ENCODE measurements at places on chromosomes 3 and 15.

- no peak for DNase-seq
Measured at GRCh38 chr3:75218577-75218976, 445.6 kb upstream of the FRG2C start.

DNA sequence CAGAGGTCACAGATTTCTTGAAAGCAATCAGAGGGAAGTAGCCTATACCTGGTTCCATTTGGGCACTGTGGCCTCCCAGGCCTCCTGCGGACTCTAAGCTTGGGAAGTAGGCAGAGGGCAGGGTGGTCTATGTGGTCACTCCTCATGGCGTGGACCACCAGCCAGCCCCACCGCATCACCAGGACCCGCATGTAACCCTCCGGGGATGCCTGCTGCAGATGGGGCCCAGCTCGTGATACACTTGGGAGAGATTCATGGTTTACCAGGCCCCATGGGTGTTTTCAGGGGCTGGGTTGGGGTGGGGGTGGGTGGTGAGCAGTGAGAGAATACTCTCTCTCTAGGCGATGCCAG is 123.7 kb downstream of the ASB7 start:
- peak; percentile 56 for DNase-seq

- DNase-seq = no peak
Measured at GRCh38 chr3:52077925-52078324, 21.6 kb upstream of the DUSP7 start.

DNA sequence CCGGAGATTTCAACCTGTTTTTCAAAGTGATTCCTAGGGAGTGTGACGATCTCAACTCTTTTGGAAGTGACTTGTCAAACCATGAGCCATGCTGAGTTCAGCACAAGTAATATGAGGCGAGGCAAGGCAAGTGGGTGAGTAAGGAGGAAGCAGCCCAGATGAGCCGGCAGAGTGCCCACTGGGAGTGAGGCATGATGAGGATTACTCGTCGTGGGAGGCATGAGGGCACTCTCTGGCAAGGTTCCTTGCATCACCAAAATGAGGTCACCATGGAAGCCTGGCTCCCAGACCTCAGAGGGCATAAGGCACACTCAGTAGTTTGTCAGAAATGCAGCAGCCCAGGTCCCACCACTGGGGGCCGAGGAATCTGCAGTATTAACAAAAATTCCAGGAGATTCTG is 636.1 kb downstream of the MAGI1 start:
- DNase-seq = no peak

DNA sequence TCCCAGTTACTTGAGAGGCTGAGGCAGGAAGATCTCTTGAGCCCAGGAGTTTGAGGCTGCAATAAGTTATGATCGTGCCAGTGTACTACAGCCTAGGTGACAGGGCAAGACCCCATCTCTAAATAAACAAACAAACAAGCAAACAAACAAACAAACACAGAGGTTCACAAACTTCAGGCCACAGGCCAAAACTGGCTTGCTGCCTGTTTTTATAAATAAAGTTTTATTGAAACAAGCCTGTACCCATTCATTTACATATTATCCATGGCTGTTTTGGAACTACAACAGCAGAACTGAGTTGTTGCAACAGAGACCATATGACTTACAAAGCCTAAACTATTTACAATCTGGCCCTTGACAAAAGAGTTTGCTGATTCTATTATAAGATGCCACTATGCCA is 6.5 kb downstream of the DYNC1LI1 start:
- no peak for DNase-seq

DNA sequence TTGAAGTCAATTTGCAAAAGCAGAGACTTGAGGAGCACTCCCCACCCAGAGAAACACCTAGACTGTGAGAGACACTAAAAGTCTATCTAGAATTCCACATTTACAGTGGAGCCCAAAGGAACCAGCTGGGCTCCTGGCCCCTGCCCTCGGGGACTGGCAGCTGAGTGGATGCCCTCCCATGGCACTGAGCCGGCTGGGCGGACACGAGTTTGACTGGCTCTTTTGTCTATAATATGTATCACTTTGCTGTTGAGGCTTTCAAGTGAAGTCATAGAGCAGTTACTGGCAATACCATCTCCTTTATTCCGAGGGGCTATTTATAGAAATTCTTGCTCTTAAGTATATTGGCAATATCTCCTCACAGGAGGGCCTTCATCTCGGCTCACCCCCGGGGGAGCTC is 65.8 kb upstream of the TNFAIP8L3 start:
- no peak for DNase-seq

DNA sequence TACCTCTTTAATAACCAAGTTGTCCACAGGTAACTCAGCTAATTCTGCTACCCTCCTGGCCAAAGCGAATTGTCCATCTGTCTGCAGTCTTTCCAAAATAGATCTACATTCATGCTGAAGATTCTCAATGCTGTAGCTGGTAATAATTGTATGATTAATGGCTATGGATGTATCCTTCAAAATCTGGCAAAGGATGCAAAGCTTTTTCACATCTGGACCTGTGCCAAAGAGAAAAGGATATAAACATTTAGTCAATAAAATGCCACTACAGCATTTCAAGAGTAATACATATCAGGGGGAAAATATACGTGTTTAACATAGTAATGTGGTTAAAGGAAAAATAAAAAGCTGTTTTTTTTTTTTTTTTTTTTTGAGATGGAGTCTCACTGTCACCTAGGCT is 48.7 kb downstream of the EIF3J start:
- no peak for DNase-seq

DNA sequence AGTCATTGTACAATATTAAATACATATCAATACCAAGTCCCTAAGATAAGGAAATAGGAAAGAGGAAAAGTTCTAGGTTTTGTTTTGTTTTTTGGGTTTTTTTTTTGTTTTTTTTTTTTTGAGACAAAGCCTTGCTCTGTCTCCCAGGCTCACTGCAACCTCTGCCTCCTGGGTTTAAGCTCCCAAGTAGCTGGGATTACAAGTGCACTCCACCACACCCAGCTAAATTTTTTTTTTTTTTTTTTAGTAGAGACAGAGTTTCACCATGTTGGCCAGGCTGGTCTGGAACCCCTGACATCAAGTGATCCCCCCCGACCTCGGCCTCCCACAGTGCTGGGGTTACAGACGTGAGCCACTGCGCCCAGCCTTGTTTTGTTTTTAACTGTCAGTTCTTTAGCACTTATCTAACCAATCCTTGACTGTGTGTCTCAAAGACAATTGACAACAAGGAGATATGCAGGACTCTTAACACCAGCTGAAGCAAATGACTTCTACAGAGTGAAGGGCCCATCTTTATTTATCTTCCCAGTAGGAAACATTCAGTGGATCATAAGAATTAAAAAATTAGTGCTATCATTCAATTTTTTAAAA is 100.0 kb upstream of the RAP2B start:
- no peak for DNase-seq

- no peak for DNase-seq
Measured at GRCh38 chr3:195173657-195174056, 97.3 kb downstream of the XXYLT1 start.

DNA sequence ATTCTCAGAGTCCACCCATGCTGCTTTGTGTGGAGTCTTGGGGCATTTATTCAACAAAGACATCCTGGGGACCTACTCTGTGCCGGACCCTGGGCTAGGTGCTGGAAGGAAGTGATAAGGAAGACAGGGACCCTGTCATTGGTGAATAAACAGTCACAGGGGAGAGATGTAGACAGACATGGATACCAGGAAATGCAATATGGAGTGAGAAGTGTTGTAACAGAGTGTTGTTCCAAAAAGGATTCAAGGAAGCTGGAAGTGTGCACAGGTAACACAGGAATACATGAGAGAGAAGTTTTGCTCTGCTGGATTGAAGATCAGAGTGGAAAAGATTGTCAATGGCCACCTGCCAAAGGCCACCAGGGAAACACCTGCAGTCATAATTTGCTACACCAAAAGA is 89.0 kb downstream of the PDCD6IP start:
- DNase-seq = no peak

- DNase-seq = no peak
Measured at GRCh38 chr3:155743606-155744005, 1.3 kb downstream of the PLCH1 start.

GRCh38 chr3:138097192-138098172 is 17.9 kb downstream of the DZIP1L start:
- no peak for DNase-seq

GRCh38 chr15:48315041-48315440 is 16.2 kb upstream of the DUT start:
- no peak for DNase-seq

DNA sequence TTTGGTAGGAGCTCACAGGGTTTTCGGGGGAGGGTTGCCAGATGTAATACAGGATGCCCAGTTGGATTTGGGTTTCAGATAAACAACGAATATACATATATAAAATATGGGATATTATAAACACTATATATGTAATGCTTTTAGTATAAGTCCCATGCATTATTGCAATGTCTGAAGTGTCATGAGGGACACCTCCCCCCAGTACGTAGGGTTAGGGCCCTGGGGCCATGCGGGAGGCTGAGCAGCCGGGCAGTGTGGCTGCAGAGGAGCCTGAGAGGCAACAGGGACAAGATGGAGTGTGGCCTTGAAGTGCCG is 148.9 kb downstream of the SMAD6 start:
- no peak for DNase-seq

All from right atrium auricular region (tissue), 2 donors.